ENCODE measurements at places on chromosomes 5 and 9. TPM values are rescaled to one million over a fixed set of nuclear protein-coding genes. Genes with fewer than 3 reads are reported as not detected.
A peak's percentile ranks its signal among the peaks of the same experiment; 100 is the strongest.

DNA sequence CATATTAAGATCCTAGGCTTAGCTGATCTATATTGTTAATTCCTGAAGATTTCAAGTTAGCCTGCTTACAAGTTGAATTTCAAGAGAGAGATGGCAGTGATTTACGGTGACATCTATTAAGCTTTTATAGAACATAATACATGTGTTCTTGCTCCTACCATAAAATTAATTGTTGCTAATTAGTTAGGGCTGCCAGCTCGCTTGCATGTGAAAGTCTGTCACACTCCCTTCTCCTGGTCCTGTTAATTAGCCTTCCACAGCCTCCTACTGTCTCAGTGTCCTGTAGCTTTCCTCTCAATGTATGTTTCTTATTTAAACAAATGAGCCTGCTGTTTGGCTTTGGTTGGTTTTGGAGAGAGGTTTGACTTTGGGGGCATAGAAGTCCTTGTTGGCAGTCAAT is 247.2 kb downstream of the NTRK2 start:
- peaks cover 12% of the 10 kb centered on the region for H3K4me1 ChIP-seq
- H3K36me3 ChIP-seq: no peaks in the 10 kb centered on the region
- no peak overlapping the region for H3K27ac ChIP-seq
- H3K27me3 ChIP-seq: no peaks in the 10 kb centered on the region

The ENTPD8 gene
- 0.15 TPM for total RNA-seq

- H3K27ac ChIP-seq: peak overlapping the region; percentile 95
- H3K27me3 ChIP-seq: peaks cover 52% of the 10 kb centered on the region
Measured at GRCh38 chr5:43019614-43020398, 20.3 kb downstream of the ANXA2R start.

GRCh38 chr9:95383845-95384244 is 66.3 kb upstream of the FANCC start:
- H3K27ac ChIP-seq: no peak overlapping the region
- H3K4me1 ChIP-seq: no peaks in the 10 kb centered on the region
- H3K4me3 ChIP-seq: no peak overlapping the region
- no peak for DNase-seq

DNA sequence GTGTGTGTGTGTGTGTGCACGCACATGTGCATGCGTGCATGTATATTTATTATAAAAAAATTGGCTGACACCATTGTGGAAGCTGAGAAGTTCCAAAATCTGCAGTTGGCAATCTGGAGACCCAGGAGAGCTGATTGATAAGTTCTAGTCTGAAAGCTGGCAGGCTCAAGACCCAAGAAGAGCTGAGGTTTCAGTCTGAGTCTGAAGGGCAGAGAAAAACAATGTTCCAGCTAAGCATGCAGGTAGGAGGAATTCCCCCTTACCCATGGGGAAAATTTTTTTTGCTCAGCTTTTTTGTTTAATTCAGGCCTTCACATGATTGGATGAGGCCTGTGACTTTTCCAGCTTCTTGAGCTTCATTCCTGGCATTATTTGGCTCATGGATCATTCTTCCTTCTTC is 31.2 kb upstream of the ACTBL2 start:
- H3K4me1 ChIP-seq: no peaks in the 10 kb centered on the region
- H3K27me3 ChIP-seq: no peaks in the 10 kb centered on the region
- H3K36me3 ChIP-seq: no peaks in the 10 kb centered on the region
- DNase-seq: no peak

The AK8 gene
- total RNA-seq: 6.1 TPM

DNA sequence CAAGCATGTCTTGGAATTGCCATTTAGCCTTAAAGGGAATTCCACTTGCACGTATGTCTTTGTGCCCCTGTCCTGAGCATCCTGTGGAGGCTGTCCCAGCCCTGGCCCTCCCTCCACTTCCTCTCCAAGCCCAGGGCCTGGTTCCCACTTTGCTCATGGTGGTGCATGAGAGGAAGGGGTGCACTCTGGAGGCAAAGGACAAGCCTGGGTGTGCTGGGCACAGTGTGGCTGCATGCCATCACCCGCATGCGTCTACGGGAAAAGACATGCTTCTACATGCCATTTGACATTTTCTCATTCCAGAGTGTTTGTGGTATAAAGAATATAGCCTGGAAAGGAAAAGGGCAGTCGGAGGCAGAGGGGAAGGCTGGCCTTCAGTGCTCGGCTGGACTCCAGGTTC is 7.2 kb upstream of the IRX2 start:
- peak overlapping the region; percentile 38 for H3K27ac ChIP-seq
- no peaks in the 10 kb centered on the region for H3K36me3 ChIP-seq
- DNase-seq: no peak
- peaks cover 65% of the 10 kb centered on the region for H3K27me3 ChIP-seq

- H3K27ac ChIP-seq: no peak overlapping the region
- H3K4me1 ChIP-seq: peaks cover 9% of the 10 kb centered on the region
- H3K36me3 ChIP-seq: no peaks in the 10 kb centered on the region
Measured at GRCh38 chr5:133245191-133246052, 193.6 kb downstream of the HSPA4 start.

The OBP2B gene
- not detected for total RNA-seq

The TTC16 gene
- 1.3 TPM for total RNA-seq

DNA sequence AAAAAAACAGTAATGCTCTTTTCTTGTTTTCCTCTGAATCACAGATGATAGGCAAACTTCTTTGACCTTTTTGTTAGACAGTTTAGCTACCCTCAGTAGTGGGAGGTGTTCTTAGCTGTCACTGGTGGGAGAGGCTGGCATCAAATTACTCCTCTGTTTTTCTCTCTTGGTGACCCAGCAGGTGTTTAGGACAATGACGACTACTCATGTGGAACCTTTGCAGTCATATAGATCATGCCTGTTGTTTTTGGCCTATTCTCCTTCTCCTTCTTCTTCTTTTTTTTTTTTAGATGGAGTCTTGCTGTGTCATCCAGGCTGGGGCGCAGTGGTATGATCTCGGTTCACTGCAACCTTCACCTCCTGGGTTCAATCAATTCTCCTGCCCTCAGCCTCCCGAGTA is 15.4 kb upstream of the NPR2 start:
- no peak overlapping the region for H3K27ac ChIP-seq
- H3K4me3 ChIP-seq: no peak overlapping the region
- H3K4me1 ChIP-seq: peaks cover 26% of the 10 kb centered on the region
